ENCODE measurements at places on chromosomes 3 and 15.

DNA sequence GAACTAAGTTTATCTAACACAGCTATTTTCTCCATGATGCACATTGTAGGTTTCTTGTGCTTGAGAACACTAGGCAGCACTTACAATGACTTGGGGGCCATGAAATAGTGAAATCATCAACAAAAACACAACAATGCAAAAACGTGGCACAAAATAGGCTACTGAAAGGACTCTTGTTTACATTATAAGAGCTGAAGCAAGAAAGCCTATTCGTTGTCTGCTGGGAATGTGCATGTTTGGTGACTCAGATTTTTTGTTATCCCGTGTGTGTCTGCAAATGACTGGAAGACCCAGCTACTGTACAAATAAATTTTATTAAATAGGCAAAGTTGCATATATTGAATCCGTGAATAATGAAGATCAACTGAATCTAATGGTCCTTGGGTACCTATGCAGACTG, 85.0 kb downstream of the TCF12 start:
- no peak for DNase-seq

DNA sequence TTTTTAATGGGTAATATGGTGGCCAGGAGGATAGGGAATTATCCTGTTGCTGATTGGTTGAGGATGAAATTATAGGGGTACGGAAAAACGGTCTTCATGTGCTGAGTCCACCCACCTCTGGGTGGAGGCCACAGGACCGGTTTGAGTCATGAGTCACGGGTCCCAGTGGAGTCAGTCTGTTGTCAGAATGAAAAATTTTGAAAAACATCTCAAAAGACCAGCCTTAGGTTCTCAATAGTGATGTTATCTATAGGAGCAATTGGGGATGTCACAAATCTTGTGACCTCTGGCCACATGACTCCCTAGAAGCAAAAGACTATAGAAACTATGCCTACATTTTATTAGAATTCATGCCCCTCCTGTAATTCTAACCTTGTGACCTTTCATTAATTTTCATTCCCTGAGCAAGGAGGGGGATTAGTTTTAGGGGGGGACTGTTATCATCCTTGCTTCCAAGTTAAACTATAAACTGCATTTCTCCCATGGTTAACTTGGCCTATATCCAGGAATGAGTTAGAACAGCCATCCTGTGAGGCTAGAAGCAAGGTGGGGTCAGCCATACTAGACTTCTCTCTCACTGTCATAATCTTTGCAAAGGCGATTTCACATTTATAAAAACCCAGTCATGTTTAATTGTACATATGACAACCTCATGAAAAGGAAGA, 101.2 kb downstream of the TCF12 start:
- no peak for DNase-seq

GRCh38 chr3:56825567-56826438, 24.1 kb upstream of the ARHGEF3 start:
- no peak for DNase-seq

DNA sequence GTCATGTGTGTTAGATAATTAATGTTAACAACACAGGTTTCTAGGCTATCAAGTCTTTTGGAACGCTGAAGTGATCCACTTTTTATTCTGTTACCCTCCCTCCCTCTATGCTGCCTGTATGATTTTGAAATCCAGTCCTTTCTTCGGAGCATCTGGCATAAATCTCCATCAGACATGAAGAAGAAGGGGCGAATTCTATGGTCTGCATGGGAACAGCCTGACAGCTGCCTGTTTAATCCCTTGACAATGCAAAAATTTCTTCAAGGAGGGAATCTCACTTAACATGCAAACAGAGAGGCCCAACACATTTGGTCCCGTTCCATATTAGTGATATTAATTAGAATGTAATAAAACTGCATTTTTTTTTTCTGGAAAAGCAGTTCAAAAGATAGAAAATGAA, 145.2 kb downstream of the VGLL3 start:
- no peak for DNase-seq

DNA sequence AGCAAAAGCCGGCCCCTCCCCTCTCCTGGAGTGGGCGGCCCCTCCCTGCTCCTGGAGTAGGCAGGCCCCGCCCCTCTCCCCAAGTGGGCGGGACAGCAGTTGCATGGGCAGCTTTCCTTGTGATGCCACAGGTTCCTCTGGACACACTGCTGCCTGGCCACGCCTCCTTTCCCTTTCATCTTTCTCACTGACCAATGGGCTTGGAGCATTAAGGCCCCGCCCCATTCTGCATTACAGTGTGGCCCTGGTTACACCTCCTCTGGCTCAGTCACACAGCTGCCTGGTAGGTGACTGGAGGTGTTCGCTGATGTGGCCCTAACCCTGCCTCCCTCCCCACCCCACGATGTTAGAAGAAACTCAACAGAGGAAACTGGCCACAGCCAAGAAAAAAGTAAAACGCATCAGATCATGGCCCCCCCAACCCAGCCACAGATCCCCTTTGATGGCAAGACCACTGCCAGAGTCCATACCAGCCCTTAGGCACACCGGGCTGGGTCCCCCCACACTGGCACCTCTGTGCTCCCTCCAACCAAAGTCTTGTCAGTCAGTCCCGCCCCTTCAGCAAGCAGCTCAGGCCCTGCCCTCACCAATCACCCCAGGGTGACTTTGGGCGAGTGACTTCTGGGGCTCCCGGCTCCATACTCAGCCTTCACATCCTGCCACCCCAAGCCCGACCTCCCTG, 84.3 kb downstream of the ADAMTS7 start:
- DNase-seq = no peak
